ENCODE measurements at places on chromosomes 7 and 10.
A peak's percentile ranks its signal among the peaks of the same experiment; 100 is the strongest.

DNA sequence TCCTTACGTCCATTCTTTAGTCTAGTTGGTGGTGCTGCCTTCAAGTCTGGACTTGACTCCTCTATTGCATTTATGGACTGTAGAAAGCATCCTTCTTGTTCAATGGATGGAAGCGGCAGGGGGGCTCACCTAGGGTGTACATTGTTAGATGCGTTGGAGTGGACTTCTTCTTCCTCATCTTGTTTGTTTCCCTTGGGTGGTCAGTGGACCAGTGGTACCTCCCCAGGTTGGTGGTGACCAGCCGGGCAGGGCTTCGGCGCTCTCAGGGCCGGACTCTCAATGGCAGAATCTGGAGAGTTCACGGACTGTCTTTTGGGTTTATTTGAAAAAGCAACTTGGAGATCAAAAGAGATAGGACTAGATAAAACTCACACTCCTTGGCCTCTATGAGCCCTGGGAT, 6.2 kb upstream of the BTBD16 start:
- no peak for DNase-seq

GRCh38 chr7:68218461-68218860, 1221.8 kb downstream of the TYW1 start:
- no peak for DNase-seq

- peak; percentile 73 for DNase-seq
Observed at GRCh38 chr10:7354330-7355047, 56.3 kb downstream of the SFMBT2 start.

- no peak for DNase-seq
Observed at GRCh38 chr7:83362871-83363550, 200.3 kb upstream of the PCLO start.

GRCh38 chr7:88046839-88047573, 113.0 kb downstream of the ADAM22 start:
- DNase-seq: no peak

DNA sequence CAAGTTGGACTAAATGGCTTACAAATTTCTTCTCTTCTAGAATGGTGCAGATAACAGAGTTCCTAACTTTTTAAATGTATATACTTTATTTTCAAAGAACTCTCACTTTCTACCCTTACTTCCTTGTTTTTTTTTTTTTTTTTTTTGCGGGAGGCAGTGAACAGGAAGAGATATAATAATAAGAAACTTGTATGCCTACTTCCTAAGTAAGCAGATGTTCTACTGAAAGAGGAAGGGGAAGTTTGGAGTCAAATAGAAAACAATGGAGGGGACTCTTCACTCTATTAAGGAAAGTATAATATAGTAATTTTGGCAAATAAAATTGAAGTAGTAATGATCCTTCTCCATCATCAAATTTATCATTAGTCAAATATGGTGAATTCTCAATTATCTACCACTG, 754.0 kb downstream of the KCNMA1 start:
- no peak for DNase-seq

DNA sequence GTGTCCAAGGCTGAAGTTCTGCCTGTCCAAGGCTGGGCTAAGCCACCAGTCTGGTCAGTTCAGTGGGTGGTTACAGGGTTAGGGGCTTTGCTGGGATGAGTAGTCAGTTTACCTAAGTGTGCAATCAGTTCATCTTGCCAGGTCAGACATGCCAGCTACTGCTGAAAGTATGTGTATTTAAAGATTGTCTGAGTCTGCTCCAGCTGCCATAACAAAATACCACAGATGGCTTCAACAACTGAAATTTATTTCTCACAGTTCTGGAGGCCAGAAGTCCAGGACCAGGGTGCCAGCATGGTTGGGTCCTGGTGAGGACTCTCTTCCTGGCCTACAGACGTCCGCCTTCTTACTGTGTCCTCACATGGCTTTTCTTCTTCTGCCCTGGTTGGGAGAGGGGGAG, 52.4 kb upstream of the TNS3 start:
- peak; percentile 39 for DNase-seq

- no peak for DNase-seq
Observed at GRCh38 chr10:130073912-130074311, 36.7 kb downstream of the C10orf143 start.

GRCh38 chr7:133529861-133530260, 277.0 kb downstream of the EXOC4 start:
- DNase-seq: no peak

DNA sequence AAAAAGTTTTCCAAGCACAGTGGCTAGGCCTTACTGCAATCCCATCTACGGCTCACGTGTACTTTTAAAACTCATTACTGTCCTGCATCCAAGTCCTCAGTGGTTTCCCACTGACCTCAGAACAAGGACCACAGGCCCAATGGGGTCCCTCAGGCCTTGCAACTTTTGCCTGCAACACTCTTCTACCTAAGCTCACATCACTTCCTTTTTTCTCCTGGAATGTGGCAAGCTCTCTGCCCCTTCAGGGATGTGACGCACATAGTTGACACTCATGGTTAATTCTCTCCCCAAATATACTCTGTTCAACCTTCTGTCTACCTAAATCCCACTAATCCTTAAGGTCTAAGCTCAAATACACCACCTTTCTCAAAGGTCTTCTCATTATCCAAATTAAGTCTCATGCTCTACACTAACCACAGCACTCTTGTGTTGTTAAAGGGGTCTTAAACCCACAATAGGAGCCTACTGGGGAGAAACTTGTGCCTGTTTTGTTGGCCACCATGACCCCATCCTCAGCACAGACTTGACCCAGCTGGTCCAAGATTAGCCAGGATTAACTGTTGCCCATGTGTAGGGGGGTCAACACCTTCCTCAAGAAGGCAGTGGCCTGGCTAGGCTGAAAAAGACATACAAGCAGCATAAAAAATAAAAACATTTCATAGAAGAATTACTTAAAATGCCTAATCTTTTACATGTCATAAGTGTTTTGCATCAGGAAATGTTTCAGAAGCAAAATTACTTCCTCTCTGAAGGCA, 15.2 kb downstream of the HNRNPF start:
- DNase-seq: no peak

DNA sequence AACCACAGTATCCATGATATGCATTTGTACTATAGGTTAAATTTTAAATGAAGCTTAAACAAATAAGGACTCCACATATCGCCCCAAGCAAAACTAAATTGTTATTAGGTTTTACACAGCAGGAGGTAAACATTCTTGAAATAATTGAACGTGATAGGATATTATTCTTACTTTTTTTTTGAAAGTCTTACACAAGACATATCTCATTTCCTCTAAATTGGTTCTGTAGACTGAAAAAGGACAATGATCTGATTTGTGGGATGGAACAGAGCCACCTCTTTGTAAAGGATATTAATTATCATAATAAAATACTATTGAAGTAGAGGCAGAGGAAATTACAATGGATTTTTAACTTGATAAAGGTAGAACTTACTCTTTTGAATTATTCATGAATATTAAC, 155.1 kb upstream of the SEMA3D start:
- DNase-seq: no peak

- no peak for DNase-seq
Observed at GRCh38 chr7:10677668-10678232, 295.9 kb upstream of the PHF14 start.

- DNase-seq: no peak
Observed at GRCh38 chr7:139487366-139488080, 4.0 kb upstream of the KLRG2 start.

GRCh38 chr10:109922976-109923921, at the start of gene XPNPEP1:
XPNPEP1 (minus strand) TSS chr10:109923511; CDS start chr10:109923433, 78 bp downstream.
- DNase-seq: peak; percentile 87

- peak; percentile 10 for DNase-seq
Observed at GRCh38 chr7:120729245-120729644, 128.7 kb downstream of the TSPAN12 start.

- peak; percentile 12 for DNase-seq
Observed at GRCh38 chr7:129262324-129262723, 37.5 kb downstream of the AHCYL2 start.

GRCh38 chr10:6234371-6234770, 31.6 kb downstream of the PFKFB3 start:
- DNase-seq: no peak

All from fibroblast of skin of abdomen (primary cell).